Left renal pelvis (tissue), 4 donors: ENCODE measurements at places on chromosomes 3 and 15. TPM values are rescaled to one million over a fixed set of nuclear protein-coding genes. Genes with fewer than 3 reads are reported as not detected.

CSTA gene
- 0.72 TPM for polyA plus RNA-seq

- no peak for DNase-seq
Measured at GRCh38 chr3:113802795-113803455, 35.7 kb upstream of the GRAMD1C start.

ATOSA gene
- polyA plus RNA-seq = 42.7 TPM

PARP3 gene
- 19.0 TPM for polyA plus RNA-seq

DUOXA2 gene
- polyA plus RNA-seq = not detected

TF gene
- 7.8 TPM for polyA plus RNA-seq

- no peak for DNase-seq
Measured at GRCh38 chr3:155001289-155002010, 78.7 kb upstream of the MME start.

CRABP1 gene
- 52.3 TPM for polyA plus RNA-seq

- DNase-seq = no peak
Measured at GRCh38 chr3:15977598-15978232, 179.9 kb upstream of the ANKRD28 start.

- DNase-seq = no peak
Measured at GRCh38 chr3:79765911-79766310, 1.9 kb downstream of the ROBO1 start.

GRCh38 chr3:53673722-53674350 lies 172.4 kb downstream of the CHDH start:
- no peak for DNase-seq

GRCh38 chr3:107198581-107199181 lies 178.6 kb upstream of the CCDC54 start:
- peak; percentile 26 for DNase-seq

GRCh38 chr3:46904303-46905212 lies 27.0 kb downstream of the PTH1R start:
- no peak for DNase-seq

DNA sequence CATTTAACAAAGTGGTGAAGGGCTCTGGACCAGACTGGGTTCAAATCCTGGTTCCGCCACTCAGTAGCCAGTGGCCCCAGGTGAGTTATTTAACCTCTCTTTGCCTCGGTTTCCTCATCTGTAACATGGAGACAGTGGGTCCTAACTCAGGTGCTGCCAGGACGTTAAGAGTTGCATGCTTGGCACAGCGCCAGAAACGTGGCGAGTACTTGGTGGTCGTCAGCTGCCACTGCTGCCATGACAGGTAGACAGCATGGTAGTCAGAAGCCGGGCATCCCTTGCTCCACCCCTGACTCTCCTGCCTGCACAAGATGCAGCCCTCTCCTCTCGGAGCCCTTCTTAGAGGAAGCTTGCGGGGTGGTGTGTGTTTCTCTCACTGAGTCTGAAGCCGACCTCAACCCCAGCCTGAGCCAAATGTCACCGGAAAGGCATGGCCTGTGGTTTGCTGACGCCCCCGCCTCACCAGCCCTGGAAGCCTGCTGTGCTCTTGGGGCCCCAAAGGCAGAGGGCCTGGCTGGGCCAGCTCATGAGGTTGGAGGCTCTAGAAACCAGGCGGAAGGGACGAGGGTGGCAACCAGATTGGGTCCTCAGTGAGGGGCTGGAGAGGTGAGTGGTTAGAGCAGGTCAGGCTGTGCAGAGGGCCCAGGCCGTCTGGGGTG lies 160.8 kb upstream of the TLE3 start:
- DNase-seq = no peak

GRCh38 chr15:78933823-78934654 lies 10.8 kb downstream of the CTSH start:
- peak; percentile 41 for DNase-seq

- DNase-seq = no peak
Measured at GRCh38 chr15:34360298-34360697, 6.7 kb downstream of the LPCAT4 start.

GRCh38 chr3:5769825-5770224 lies 582.3 kb downstream of the EDEM1 start:
- DNase-seq = no peak

DNA sequence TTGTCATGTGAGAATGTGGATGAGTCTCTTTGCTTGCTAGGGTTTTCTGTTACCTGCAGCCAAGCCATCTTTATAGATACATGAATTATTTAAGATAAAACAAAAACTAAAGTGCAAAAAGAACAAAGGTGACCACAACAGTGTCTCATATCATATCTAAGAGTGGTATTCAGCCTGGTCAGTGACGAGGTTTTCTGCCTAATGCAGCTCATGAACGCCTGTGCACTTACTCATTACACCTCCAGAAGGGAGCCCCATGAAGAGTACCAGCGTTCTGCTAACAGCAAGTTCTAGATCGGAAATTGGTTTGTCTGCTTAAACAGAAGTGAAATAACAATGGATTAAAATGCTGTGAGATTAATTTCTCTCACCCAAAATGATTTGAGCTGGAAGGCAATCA lies 19.2 kb downstream of the PXYLP1 start:
- DNase-seq = no peak

SEMA5B gene
- polyA plus RNA-seq = 24.5 TPM

GRCh38 chr3:66854601-66855151 lies 143.4 kb upstream of the KBTBD8 start:
- DNase-seq = no peak

- DNase-seq = no peak
Measured at GRCh38 chr15:74983725-74984231, 11.6 kb upstream of the SCAMP5 start.

NANOGP8 gene
- 0.35 TPM for polyA plus RNA-seq

DNA sequence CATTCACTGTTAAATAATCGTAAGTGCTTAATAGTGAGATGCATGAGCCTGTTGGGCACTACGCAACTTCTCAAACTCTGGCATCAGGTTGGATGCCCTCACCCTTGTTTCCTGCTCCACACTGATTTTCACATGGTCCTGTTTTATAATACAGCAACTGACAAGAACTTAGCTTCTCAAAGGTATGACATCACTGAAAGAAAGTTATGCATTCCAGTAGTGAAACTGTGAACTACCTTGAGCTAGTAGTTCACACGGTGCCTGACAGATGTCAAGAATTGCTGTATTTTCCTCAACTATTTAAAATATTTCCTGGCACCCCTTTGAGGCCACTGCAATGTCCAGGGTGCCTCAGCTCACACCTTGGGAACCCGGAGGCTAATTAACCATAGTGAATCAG lies 327.5 kb downstream of the RORA start:
- DNase-seq = no peak

DNA sequence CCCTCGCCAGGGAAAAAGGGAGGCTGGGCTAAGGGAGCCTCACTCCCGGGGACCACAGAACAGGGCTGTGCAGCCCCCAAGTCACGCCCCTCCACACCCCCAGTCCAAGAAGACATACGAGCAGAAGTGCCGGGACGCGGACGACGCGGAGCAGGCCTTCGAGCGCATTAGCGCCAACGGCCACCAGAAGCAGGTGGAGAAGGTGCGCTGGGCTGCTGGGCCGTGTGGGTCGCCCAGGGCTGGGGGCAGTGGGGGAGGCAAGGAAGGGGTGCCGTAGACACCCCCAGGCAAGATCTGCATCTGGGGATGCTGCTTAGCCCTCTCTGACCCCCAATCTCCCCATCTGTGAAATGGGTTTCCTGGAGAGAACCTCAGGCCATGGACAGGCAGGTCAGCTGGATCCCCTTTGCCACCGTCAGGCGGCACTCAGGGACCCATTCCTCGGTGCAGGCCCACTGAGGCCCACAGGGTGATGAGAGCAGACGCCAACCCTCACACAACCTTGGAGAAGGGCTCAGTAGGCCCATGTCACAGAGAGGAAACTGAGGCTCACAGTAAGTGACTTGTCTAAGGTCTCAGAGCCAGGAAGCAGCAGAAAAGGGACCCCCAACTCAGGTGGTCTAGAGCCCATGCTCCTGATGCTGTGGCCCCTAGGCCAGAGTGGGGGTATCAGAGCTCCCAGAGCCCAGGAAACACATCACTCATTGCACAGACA lies 33.7 kb downstream of the PSTPIP1 start:
- DNase-seq = no peak

CLDN11 gene
- 483 TPM for polyA plus RNA-seq

- no peak for DNase-seq
Measured at GRCh38 chr15:58355382-58355971, 76.3 kb upstream of the LIPC start.

DNA sequence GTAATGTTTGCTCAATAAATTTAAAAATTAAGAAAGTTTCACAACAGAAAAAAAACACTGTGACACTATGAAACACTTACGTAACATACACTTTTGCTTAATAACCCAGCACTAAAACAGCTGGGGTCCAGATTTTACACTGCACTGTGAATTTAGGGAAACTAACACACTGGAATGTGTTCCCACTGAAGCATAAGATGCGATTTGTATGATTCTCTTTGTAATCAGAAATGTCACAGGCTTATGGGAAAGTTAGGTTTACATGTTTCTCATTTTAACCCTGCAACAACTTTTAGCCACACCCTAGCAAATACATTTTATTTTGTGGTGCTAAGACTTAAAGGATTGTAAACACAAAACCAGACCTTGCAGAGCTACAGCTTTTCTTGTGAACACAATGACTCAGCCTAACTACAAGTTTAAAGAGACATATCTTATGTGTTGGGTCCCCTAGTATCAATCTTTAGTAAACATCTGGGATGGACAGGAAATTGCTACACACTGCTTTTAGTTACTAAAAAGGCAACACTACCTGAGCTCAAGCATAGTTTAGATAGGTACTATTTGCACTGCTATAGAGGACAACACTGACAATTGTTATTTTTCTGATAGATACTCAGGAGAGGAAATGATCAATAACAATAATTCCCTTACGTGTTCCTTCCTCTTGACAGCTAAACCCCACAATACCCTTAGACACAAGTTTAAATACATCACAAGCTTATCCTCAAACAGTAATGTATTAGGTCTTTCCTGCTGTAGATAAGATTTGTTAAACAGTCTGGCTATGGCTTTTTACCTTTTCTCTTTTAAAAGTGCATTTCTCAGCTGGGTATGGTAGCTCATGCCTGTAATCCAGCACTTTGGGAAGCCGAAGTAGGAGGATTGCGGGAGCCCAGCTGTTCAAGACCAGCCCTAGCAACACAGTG lies 3.8 kb downstream of the PLD1 start:
- DNase-seq = no peak

SLC6A1 gene
- polyA plus RNA-seq = 0.76 TPM

DNA sequence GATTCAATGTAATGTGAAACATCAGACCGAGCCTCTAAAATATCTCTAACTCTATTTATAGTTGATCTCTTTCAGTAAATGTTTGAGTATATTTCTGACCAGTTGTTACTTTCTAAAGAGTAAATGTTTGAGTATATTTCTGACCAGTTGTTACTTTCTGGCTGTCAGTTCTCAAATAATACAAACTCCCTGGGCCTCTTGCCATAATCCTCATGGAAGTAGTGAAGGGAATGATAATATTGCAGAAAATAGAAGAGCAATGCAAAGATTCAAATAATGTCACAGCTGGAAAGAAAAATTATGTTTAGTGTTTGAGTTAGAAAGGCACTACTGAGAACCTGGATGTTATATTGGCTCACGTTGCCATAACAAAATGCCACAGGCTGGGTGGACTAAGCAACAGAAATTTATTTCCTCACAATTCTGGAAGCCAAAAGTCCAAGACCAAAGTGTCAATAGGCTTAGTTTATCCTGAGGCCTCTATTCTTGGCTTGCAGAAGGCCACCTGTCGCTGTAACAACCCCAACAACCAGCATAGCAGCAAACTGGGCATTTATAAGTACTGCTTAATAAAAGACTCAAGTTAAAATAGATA lies 470.6 kb upstream of the BCHE start:
- no peak for DNase-seq

DNA sequence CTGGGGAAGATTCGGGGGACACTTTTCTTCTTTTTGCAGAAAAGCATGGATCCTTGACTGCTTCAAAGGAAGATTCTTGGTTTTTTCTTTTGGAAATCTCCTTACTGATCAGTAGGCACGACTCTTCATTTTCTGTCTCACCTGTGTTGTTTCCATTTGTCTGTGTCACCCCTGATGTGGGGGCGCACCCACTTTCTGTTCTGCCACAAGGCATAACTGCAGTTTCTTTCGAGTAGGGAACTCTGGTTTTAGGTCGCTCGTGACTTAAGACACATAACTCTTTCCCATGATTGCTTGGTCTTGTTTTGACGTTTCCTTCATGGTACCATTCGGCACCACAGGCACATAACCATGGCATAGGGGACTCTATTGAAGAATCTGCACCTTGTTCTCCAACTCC lies 31.3 kb downstream of the RNF168 start:
- DNase-seq = no peak

GRCh38 chr3:54843352-54843751 lies 84.5 kb downstream of the LRTM1 start:
- no peak for DNase-seq

DNA sequence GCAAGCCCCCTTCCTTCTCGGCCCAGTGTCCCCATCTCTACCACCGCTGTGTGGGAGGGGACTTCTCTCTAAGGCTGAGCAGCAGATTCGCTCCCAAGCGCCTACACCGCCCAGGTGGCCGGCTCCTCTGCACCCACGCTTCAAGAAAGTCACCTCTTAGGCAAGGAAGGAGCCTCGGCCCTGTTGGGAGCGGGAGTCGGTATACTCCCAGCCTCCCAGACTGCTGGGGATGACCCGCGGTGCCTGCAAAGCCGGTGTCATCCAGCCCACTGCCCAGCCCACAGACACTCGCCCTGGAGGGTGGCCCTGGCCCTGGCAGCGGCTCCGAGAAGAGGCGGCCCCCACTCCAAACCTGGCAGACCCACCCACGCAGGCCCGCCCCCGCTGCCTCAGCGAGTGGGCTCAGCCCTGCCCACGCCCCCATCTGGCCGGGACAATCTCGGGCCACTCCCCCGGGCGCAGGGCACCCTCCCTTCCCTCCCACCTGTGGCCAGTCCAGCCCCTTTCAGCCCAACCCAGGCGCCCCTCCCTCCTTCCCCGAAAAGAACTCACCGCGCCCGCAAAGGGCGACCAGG lies 396 bp downstream of the CHRNB4 start:
- DNase-seq = no peak

DNA sequence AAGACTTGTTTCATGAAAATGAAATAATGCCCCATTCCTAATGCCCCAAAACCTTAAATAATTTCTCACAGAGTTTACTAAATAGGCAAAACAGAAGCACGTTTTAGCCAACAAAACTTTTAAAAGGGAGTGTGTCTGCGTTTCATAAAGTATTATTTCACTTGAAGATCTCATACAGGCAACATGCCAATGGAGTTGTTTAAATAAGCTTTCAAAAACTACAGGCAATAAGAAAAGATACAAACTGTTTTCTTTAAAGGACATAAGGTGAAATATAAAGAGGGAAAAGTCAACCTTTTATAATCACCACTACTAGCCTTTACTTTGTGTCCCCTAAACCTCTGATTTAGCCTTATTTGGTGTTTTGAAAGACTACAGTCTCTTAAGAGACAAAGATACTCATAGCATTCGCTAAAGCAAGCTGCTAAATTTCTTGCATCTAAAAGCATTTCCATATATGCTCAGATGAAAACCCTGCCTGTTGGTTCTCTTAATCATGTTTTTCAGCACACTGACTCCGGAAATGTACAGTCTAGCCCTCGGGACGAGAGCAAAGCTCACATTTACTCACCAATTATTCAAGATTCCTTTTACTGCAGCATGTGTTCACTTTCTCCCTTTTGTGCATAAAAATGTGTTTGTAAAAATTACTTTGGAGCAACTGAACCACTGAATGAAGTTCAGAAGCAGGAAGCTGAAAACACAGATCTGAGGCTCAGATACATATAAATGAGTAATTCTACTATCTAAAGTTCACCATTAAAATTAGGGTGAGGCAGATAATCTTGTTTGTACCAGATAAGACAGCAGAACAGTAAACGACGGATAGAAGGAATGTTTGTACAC lies 119.0 kb downstream of the GOLIM4 start:
- DNase-seq = no peak

DHX36 gene
- 84.6 TPM for polyA plus RNA-seq

TUSC7 gene
- polyA plus RNA-seq = not detected

GP5 gene
- 0.91 TPM for polyA plus RNA-seq
